Hematopoietic multipotent progenitor cell treated with erythropoietin and hydrocortisone succinate and interleukin-3 and kit ligand, for 4 days (in vitro differentiated cells): ENCODE measurements at places on chromosomes 4 and X.
A peak's percentile ranks its signal among the peaks of the same experiment; 100 is the strongest.

DNA sequence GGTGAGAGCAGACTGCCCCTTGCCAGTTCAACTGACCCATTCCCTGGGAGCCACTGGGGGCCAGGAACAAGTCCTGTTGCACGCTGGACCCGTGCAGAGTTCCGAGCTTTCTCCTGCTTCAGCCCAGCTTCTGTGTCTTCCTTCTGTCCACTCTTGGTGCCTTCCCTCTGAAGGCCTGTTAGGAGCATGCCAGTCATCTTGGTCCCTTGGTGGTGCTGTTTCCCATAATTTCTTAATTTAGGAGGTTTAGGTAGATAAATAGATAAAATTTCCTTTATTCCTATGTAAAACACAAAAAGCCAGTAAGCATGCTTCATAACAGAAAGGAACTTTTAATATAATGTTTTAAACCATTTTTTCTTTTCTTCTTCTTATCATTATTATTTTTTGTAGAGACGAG is 672.7 kb downstream of the CCSER1 start:
- DNase-seq = no peak

GRCh38 chrX:56233100-56233499 is 944 bp downstream of the KLF8 start:
- peak; percentile 2 for DNase-seq

DNA sequence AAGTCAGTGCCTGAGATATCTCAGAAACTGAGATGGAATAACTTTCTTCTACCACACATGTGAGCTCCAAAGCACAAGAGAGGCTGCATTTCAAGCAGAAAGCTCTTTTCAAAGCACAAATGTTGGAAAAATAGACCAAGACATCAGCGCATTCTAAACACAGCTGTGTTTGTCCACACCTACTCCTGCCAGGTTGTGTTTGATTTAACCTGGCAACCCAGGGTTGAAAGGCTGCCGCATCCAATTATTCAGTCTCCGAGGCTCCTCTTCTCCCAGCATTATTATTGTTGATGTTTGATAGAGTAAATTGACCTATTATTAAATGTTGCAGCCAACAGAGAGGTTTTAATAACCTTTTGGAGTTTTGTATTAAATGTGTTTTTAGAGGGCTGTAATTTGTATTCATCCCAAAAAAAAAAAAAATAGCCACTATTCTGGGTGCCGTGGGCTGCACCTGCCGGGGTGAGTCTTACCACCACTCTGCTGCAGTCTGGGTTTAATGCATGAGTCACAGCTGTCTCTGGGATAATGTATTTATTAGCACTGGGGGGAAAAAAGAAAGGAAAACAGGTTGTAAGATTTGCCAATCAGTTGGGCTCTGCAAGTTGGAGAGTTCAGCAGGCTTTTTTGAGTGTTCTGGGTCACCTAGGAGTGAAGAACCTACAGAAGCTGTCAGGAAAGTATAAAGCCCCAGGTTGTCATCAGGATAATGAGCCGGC is 105.2 kb upstream of the NOCT start:
- no peak for DNase-seq

DNA sequence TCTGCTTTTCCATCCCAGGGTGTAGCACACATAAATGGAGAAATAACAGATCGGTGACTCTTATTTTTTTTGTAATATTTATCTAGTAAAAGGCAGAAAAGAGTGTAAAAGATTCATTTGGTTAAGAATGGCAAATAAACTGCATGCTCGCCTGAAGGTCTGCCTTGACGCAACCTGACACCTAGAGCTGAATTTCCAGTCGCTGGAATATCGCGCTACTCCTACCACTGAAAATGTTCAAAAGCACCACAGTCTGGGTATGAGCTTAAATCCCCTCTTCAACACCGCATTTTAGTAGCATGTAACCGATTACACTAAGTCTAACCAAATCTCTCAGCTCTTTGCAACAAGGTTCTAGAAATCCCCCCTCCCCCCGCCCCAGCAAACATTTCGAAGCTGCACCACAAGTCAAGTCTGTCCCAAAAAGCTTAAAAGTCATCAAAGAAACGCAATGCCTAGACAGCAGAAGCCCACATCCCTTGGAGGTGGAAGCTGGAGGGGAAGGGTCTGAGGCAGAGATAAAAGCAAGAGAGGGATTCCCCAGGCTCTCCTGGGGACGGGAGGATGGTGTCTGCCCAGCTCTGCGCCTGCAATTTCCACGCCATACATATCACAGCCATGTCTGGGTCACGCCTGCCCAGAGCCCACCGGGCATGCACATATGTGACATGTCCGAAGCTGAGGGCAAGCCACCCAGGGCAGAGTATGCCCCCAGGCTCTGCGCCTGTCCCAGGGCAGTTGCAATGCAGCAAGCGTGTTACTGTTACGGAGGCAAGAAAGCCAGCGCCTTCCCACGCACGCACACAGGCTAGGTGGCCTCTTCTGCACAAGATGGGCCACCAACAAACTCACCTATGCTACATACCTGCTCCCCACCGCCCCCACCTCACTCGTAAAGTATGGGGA is 1.4 kb downstream of the FGF13 start:
- DNase-seq = peak; percentile 0

GRCh38 chr4:148141501-148141900 is 300.7 kb downstream of the NR3C2 start:
- DNase-seq = no peak

- no peak for DNase-seq
Measured at GRCh38 chr4:2352729-2353221, 65.7 kb downstream of the ZFYVE28 start.

DNA sequence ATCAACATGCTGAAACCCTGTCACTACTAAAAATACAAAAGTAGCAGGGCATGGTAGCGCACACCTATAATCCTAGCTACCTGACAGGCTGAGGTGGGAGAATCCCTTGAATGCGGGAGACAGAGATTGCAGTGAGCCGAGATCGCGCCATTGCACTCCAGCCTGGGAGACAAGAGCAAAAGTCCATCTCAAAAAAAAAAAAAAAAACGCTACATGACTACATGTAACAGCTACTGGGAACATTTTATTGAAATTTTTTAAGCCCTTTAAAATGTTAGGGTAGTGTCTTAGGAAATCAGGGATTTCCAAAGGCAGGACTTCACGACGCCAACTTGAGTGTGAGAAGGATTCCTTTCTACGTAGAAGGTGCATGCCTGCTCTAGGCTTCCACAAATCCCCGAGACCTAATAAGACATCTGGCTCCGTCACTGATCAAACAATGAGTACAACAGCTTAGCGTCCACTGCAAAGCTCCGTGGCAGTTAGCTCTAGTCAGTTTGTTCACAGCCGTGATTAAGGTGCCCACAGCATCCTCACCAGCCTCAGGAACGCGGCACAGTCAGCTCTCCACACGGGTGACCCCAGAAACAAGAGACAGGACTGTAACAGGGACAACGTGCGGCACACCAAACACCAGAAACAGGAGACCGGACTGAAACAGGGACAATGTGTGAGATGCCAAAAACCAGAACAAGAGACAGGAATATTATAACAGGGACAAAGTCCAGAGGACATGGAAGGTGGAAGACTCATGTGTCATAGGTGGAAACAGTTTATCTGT is 33.7 kb downstream of the DHRSX start:
- no peak for DNase-seq

- no peak for DNase-seq
Measured at GRCh38 chr4:173343832-173344397, 9.8 kb upstream of the HMGB2 start.

- DNase-seq = peak; percentile 76
Measured at GRCh38 chrX:49171752-49172279, at the start of gene PLP2. PLP2 (plus strand) TSS chrX:49171898; CDS start chrX:49172001, 103 bp downstream.

- DNase-seq = peak; percentile 68
Measured at GRCh38 chr4:158817562-158818296, 48.9 kb downstream of the FNIP2 start.

- DNase-seq = peak; percentile 43
Measured at GRCh38 chr4:148442832-148443511, 758 bp upstream of the NR3C2 start.

GRCh38 chrX:47482065-47482511 is 934 bp downstream of the ZNF41 start:
- DNase-seq = no peak

DNA sequence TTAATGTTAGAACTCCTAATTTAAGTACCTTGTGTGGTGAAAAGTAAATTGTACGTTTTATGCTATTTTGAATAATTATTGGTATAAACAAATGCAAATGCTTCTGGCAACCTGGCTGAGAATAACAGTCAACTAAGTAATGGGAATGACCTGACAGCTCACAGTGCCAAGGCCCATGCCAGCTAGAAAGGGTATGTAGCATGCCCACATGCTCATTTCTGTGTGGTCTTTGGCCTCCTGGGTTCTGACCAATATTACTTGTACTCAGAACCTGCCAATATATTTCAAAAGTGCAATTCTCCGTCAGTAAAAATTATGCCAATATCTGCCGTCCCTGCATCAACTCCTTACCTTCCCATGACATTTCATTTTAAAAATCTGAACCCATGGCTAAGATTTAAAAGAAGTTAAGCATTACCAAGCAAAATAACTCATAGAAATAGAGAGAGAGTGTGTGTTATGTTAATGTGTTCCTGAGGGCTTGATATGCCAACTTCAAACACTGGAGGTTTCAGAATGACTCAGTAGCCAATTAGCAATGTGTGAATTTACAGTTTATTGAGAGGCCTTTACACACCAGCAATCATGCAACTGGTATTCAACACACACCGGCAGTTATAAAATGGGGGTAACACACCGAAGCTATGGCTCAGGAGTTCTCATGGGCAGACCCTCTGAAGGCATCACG is 820.8 kb downstream of the FSTL5 start:
- DNase-seq = no peak

- DNase-seq = no peak
Measured at GRCh38 chr4:5781691-5782090, 70.7 kb downstream of the EVC start.
